Tongue (tissue), 3 donors: ENCODE measurements at places on chromosomes 1 and 21.

DNA sequence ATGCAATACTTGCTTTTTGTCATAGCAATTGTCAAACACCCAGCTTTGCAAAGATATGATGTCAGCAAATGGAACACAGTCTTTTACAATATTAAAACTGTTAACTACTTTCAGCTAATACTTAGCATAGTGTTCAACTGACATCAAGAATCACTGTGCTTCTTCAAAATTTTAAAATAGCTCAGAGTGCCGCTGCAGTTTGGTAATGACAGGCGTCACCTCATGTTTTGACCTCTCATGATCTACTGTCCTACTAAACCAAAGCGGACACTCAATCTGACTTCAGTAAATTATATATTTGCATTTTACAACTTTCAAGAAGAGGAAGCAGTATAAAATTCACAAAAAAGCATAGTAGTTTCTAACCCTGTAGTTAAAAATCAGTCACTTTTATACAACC is 2.0 kb downstream of the FMO1 start:
- DNase-seq = no peak

DNA sequence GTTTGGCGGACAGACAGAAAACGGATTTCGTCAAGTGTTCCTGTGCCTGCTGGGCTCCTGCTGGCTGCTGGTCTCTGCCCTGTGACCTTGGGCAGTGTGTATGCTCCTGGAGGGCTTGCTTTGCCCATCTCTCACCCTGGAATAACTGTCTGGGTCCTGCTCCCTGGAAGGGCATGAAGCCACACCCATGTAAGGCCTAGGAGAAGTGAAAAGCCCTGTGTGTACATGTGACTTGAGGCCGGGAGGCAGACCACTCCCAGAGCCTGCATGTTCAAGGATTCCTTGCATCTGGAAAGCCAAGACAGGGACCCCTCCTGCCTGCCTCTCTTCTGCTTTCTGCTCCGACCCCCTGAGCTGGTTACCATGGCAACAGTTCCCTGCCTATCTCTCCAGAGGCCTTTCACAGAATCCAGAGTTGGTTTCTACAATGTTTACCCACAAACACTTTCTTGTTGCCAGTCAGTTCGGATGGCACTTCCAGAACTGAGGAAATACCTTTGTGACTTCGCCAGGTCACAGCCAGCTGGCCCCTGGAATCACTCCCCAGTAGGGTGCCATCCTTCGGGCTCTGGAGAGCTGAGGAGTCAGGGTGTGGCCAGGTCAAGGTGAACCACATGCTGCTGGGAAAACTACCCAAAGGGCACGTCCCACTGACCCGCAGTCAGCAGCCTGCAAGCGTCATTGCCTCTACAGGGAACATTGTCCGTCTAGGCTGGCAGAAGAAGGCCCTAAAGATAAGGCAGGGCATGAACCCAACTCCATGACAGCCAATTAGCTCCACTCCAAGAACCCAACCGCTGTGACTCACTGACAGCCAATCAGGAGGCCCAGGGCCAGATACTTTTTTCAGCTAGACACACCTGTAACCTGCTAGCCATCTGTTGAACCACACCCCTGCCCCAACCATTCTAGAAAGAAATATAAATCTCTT is 14.7 kb upstream of the GPR37L1 start:
- DNase-seq = no peak

GRCh38 chr1:39522661-39523567 is 31.5 kb downstream of the BMP8A start:
- no peak for DNase-seq

GRCh38 chr1:32073299-32074229 is 825 bp downstream of the TMEM39B start:
- DNase-seq = no peak

DNA sequence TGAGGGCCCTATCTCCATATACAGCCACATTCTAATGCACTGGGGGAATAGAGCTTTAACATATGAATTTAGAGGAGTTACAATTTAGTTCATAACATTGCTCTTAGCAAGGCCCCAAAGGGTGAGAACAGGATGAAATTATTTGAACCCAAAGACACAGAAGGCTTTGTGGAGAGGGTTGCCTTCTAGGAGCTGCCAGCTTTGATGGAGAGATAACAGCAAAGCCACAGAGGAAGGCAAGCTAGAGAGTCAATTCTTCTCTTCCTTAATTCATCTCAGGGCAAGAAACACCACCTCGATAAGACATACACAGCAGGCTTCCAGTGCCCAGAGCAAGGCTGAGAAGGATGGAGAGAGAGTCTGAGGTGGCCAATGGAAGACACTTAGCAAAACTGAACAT is 94.8 kb upstream of the TMPRSS15 start:
- no peak for DNase-seq

GRCh38 chr1:147287133-147287865 is 44.8 kb downstream of the CHD1L start:
- no peak for DNase-seq

- no peak for DNase-seq
Observed at GRCh38 chr1:231091831-231092301, 51.8 kb upstream of the FAM89A start.

DNA sequence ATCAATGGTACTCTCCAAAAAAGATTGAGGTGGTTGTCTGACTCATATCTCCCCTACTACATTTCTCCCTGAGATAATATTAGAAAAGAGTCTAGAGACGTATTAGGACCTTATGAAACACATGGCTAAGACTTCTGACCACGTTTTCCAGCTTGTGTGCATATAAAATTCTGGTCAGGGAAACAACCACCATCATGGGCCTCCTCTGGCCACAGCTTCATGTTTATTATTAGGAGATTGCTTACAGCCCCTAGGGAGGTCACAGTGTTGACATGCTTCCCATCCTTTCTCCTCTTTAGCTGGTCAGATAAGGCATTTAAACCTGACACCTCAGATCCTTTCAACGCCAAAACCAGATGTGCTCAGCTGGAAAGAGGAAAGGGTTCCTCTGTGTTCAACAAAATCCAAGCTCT is 620.2 kb downstream of the PLPP3 start:
- DNase-seq = peak; percentile 46

DNA sequence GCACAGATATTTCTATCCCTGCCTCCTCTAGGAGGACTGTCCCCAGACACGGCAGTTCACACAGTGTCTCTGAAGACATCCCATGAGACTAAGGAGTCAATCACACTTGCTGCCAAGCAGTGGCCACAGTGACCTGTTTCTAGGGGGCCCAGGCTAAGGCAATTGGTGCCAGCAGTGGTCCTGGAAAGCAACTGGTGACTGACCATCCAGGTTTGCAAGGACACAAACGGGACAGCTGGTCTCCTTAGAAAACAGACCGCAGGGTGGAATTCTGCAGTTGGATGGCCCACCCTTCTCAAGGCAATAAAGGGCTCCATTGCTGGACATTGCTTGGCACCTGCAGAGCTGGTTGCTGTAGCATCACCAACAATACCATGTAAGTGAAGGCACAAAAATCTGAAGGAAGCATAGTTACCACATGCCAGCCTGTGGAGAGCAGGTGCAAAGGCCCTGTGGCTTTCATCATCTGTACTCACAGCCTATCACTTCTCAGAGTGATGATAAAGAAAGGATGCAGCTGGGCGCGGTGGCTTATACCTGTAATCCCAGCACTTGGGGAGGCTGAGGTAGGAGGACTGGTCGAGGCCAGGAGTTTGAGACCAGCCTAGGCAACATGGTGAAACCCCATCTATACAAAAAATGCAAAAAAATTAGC is 81.5 kb downstream of the STUM start:
- DNase-seq = no peak

- no peak for DNase-seq
Observed at GRCh38 chr1:160578525-160579191, 638 bp downstream of the CD84 start.

DNA sequence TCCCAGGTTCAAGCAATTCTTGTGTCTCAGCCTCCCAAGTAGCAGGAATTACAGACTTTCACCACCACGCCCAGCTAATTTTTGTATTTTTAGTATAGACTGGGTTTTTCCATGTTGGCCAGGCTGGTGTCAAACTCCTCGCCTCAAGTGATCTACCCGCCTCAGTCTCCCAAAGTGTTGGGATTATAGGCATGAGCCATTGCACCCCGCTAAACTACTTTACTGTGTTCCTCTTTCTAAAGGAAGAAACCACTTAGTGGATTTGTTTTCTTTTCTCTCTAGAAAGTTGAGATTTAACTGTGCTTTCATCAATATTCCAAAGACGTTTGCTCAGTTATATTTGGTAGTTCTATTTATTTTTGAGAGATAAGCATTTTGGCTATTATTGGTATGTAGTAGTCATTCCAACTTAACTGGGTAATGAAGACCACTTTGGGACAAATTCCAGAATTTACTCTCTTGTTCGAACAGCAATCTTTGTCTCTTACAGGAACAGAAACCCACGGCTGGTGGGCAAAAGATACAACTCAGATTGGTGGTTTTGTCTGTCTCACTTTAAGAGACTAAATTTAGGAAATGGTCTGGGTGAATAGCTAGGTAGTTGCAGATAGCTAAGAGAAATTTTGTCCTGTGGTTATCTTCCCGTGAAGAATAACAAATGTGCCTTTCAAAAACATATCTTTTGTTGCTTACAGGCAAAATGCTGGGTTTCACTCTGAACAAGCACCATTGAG is 103.5 kb upstream of the CD55 start:
- no peak for DNase-seq

DNA sequence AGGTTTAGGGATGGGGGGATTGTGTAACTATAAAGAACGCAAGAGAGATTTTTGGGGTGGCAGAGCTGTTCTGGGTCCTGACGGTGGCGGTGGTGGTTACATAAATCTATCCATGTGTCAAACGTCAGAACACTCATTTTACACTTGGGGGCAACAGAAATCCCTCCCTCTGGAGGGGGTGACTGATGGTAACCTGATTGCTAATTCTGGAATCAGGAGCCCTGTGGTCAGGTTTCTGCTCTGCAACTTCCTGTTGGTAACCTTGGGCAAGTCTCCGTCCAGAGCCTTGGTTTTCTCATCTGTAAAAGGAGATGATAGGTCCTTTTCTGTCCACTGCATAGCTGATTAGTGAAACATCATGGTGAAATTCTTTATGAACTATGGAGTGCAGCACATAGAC is 40.9 kb downstream of the ALPL start:
- DNase-seq = no peak

DNA sequence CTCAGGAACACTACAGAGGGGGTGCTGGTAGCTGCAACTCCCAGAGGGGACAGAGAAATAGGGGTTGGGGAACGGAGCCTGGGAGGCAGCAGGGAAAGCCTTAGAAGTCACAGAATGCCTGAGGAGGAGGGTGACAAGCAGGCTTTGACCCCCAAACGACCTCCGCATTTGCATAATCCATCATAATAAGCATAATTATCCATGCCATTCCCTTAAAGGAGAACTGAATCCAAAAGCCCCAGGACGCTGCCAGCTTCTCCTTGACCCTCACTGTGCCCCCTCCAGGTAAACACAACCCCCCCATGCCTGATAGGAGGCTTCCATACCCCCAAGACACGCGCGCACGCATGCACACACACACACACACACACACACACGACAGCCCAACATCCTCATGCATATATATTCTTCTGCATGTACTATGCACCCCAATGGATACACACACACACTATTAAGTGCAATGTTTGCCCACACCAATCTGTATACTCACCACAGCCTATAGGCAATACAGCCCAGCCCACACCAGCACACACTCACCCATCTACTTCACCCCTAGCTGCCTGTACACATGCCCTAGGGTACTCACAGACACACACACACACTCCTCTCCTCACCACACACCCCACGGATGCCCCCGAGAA is 27.8 kb downstream of the SDC3 start:
- no peak for DNase-seq

- DNase-seq = no peak
Observed at GRCh38 chr1:191897134-191897533, 261.1 kb upstream of the RGS18 start.

GRCh38 chr1:198849093-198849492 is 210.3 kb downstream of the PTPRC start:
- peak; percentile 25 for DNase-seq

- no peak for DNase-seq
Observed at GRCh38 chr1:31642366-31642765, 2.3 kb downstream of the PEF1 start.

- no peak for DNase-seq
Observed at GRCh38 chr1:161200421-161200991, 1.7 kb upstream of the ADAMTS4 start.

DNA sequence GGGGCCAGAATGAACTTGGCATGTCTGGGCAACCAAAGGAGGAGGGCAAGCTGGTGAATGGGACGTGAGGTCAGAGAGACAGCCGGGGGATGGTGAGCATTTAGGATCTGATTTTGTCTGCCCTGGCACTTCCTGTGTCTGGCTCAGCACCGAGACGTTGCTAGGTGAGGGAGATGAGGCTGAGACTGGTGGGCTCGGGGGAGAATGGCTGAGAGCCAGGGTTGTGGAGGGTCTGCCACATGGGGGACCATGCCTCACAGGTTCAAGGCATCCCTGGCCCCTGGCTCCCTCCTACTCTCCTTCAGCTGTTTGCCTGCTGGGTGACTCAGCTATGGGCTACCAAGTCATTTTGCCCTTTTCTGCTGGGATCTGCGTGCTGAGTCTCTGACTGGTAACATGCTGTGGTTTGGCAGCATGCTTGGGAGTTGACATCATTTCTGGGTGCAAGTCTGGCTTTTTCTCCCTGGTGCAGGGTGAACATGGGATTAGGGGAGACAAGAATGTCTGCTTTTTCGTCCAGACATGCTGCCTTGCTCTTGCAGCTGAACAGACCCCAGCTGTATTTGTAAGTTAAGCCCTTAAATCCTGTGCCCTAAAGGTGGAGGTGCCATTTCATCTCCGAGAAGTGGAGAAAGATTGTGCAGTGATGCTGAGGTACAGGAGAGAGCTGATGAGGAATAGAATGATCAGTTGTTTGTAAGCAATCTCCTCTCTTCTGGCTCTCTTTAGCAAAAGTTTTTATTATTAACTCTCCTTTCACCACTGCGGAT is 17.6 kb downstream of the GALNT2 start:
- peak; percentile 74 for DNase-seq

GRCh38 chr1:234427950-234428646 is 50.9 kb downstream of the TARBP1 start:
- DNase-seq = no peak

DNA sequence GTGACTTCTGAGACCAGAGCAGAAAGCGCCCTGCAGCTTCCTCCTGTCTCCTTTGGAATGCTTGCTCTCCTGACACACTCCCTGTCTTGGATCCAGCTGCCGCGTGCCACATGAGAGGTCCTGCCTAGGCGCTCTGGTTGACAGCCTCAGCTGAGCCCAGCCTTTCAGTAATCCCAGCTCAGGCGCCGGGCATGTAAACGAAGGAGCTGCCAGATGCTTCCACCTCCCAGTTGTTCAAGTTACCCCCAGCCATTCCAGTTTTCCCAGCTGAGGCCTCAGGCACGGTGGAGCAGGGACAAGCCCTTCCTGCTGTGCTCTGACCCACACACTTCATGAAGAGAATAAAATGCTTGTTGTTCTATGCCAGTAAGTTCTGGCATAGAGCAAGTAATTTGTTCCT is 14.3 kb upstream of the CD34 start:
- DNase-seq = peak; percentile 95

- DNase-seq = peak; percentile 81
Observed at GRCh38 chr1:18100491-18101063, 7.0 kb upstream of the IGSF21 start.

DNA sequence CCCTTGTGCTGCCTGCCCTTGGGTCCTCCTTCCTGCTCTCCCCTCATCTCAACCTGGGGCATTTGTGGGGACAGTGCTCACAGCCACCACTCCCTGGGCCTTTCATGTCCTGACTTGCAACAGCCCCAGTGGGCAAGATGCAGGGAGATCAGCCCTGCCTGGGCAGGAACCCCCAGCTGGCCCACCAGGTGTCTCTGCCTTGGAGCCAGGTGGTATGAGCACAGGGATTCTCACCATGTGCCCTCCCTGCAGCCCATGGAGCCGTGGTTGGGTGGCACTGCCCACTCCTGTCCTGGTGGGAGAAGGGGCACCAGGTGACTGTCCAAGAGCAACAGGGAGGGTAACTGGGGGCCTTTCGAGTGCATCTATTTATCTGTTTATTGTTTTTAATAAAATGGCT is 100.4 kb downstream of the AJAP1 start:
- no peak for DNase-seq
